ENCODE measurements at places on chromosomes 3 and 15.

GRCh38 chr3:10192953-10193691 is 28.4 kb downstream of the IRAK2 start:
- peak; percentile 19 for DNase-seq

DNA sequence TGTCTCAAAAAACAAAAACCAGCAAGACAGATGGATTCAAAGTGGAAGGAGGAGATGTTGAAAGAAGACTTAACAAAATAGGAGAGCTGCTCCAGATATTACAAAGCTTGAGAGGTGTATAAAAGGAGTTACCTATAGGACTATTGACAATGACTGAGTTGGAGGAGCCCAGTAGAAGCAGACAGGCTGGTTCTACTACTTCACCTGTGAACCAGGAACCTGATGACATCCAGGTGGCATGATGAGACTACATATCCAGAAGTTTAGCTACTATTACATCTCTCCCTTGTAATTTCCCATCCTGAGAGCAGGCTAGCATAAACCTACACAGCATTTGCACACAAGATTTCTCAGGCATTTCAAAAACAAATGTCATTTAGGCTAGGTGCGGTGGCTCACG is 49.3 kb downstream of the CPEB1 start:
- DNase-seq: no peak

- DNase-seq: no peak
These were observed 33.2 kb downstream of the TUBGCP4 start for GRCh38 chr15:43404130-43404529.

DNA sequence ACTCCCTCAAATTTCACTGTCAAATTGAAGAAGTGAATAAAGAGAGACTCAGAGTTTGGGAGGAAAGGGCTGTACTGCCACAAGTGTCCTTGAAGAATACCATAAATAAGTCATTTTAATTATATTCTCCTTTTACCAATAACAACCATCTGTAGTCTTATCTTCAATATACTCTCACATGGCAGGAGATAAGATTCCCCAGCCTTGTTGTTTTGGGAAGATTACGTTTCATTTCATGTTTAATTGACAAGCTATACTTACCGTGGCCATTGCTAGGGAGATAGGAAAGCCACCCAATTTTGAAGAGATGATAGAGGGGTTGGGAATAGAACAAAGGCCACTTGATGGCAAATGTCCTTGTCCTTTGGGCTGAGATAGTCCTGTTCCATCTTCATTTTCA is 2.3 kb downstream of the MINDY4B start:
- DNase-seq: no peak

DNA sequence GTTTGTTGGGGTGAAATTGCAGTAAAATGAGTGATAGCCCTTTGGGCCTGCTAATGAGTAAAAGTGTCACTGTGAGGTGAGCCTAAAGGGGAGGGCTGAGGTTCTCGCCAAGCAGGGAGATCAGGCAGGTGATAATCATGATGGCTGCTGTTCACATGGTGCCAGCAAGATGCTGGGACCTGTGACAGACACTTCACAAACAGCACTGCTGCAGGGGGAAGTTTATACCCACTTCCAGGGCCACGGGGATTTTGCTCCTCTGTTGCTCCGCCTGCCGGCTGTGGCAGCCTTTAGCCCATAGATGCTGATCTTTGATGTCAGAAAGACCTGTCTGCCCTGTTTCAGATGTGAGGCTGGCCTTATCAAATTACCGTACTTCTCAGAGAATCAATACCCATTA is 96.7 kb downstream of the SV2B start:
- DNase-seq: no peak

GRCh38 chr3:134239538-134239937 is 11.1 kb downstream of the RYK start:
- no peak for DNase-seq

GRCh38 chr15:29570948-29571791 is 251.1 kb downstream of the TJP1 start:
- DNase-seq: peak; percentile 84

DNA sequence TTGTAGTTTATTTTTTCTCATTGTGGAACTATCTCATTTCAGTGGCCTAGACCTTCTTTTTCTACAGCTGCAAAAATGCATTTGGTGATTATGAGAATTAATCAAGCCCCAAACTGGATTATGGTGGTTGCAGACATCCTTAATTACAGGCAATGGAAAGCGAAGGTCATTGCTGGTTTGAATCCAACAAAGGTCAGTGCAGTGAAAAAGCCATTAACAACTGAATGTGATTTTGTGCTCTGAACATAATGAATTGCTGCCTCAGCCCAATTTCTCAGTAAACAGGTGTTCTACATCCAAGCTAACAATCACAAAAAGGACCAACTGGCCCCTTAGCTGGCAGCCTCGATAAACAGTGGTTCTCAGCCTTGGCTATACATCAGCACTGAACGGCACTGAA is 260.1 kb upstream of the DPPA4 start:
- peak; percentile 17 for DNase-seq

GRCh38 chr3:73786321-73786807 is 161.6 kb upstream of the PDZRN3 start:
- DNase-seq: no peak

- DNase-seq: no peak
These were observed 104.2 kb upstream of the CLSTN2 start for GRCh38 chr3:139830817-139831216.

DNA sequence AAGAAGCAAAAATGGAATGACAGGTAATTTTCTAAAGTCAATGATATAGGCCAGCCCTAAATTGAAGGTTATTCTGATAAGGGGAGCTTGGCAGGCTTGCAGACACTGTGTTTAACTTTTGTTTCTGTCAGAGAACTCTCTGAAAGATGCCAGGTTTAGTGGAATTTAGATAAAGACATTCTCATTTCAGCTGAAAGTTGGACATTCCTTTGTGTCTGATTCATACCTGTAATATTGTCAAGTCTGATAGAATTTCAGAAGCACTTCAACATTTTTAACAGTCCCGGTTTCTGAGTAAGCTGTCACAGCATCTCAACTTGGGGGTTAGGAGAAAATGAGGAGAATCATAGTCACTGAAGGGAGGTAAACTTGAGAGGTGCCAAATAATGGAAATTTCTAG is 84.0 kb downstream of the DIPK2A start:
- no peak for DNase-seq

DNA sequence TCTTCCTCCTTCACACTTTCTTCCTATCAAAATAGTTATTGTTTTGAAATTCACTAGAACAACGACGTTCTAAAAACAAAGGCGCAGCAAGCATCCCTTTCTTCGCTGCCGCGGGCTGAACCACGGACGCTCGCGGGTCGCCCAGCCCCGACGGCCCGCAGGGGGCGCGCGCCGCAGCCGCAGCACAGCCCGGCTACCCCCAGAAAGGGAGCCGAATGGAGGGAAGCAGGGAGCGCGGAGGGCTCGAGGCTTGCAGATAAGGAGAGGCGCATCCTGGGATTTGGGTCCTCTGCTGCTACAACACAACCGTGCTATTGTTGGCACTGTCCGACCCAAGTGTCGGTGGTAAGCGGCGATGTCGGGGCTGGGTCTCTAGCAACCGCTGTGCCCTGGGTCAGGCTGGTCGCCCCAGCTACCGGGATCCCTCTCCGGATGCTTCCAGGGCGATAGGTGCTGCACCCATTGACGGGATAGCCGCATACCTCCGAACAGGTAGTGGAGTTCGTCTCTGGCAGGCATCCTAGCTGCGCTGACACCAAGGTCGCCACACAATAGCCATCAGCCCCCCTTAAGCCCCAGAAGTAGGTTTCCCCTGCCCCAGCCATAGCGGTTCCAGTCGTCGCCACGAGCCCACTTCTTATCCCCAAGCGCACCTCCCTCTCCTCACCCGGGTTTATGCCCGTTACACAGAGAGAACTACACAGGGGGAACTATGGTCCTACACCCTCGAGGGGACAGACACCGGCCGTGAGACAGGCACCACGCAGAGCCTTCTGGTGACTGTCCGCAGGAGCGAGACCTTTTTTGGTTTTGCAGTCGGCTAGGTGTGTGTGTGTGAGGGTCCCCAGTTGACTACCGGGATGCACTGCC is 6.0 kb downstream of the ONECUT1 start:
- peak; percentile 55 for DNase-seq

DNA sequence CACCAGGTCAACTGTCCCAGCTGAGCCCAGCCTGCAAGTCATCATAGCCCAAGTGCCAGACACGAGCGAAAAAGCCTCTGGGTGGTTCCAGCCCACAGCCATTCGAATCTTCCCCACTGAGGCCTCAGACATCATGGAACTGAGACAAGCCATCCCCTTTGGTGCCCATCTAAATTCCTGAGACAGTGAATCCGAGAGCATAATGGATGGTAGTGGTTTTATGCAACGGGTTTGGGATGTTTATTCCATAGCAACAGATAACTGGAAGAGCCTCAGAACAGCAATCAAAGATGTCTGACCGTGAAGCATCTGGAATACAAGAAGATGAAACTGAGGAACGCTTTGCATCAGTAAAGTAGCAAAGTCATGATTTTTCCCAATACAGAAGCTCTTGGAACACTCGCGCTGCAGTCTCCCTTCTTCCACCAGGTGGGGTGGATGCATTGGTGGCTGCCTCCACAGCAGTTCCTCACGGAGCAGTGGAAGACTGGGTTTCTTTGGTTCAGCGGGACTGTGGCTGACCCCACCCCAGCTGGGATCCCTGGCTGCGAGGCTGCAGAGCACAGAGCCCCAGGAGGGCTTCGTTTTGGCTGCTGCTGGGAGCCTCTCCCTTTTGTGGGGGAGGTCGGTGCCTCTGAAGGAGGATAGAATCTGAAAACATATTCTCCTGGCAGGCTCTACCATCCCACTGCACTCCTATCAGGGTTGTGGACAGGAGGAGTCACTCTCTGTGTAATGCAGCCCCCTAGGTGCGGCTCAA is 26.4 kb upstream of the PDE8A start:
- DNase-seq: peak; percentile 68

GRCh38 chr3:125351814-125352456 is 23.2 kb downstream of the ZNF148 start:
- DNase-seq: no peak

Data from right kidney (tissue), 9 donors.